ENCODE measurements at places on chromosomes 3 and 15.

DNA sequence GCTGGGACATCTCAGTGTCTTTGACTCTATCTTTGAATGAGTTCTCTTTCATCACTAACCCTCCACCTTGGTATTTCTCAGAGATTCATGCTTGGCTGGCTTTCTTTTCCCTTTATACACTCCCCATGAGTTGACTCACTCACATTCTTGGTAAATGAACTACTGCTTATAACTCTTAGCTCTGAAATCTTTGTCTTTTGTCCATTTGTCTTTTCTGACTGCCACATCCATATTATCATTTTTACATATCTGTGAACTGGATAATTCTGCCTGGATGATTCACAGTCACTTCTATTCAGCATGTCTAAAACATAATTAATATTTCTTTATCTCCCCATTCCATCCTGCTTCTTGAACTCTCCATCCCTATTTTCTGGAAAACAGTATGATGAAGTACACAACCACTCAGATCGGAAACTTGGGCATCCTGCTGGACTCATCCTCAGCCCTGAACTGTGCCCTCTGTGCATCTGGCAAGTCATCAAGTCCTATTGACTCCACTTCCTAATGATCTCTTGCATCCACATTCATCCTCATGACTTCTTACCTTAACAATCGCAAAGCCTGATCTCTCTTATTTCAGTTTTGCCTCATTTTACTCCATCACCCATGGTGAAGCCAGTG, 66.9 kb downstream of the KCNAB1 start:
- no peak for DNase-seq

GRCh38 chr15:44769521-44769920, 33.2 kb downstream of the TRIM69 start:
- no peak for DNase-seq

DNA sequence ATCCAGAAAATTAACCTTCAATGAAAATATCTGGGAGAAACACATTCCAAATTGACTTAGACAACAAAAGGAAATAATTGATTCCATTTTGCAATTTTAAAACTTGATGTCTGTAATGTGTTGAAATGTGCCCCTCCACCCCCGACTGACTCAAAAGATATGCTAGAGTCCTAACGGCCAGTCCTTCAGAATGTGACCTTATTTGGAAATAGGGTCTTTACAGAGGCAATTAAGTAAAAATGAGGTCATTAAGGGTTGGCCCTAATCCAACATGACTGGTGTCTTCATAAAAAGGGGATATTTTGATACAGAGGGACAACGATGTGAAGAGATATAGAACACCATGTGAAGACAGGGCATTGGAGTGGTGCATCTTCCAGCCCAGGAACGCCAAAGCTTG, 153.9 kb downstream of the PDZRN3 start:
- DNase-seq = no peak

DNA sequence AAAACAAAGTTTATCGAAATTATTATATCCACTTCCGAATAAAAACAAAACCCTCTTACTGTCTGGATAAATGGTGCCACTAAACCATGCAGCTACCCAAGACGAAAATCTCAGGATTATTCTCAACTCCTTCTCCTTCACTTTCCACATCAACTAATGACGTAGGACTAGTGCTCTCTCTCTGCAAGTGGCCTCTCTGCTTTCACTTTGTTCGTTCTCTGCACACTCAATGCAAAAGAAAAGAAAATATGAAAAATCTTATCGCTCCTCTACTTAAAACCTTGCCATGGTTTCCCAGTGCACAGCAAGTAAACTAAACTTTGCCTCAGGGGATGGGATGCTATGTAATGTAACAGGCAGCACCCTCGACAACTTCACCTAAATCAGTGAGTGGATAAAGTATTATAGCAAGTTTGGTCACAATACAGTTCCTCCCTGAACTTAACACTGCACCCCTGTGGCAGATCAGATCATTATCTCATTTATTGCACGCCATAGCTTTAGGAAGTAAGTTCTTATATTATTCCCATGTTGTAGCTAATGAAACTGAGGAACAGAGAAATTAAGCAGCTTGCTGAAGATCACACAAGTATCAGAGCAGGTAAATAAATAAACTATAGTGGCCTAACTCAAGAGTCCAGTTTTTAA, 262.7 kb upstream of the GADL1 start:
- no peak for DNase-seq

GRCh38 chr3:150216866-150217600, 191.1 kb upstream of the TSC22D2 start:
- DNase-seq = no peak

DNA sequence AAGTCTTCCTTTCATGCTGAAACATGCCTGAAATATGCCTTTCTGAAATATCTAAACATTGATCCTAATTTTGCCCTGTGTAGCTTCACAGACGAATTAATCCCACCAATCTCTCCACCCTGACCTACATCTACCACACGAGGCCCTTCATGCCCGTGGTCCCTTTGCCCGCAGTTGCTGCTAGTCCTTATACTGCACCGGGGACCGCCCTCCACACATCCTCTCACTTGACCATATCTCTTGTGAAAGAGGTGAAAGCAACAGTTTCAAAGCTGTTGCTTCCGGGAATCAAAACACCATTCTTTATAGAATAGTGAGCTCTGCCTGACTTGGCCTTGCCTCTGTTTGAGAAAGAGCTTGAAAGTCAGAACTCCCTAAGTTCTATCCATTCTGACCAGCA, 499.5 kb downstream of the NTRK3 start:
- no peak for DNase-seq

DNA sequence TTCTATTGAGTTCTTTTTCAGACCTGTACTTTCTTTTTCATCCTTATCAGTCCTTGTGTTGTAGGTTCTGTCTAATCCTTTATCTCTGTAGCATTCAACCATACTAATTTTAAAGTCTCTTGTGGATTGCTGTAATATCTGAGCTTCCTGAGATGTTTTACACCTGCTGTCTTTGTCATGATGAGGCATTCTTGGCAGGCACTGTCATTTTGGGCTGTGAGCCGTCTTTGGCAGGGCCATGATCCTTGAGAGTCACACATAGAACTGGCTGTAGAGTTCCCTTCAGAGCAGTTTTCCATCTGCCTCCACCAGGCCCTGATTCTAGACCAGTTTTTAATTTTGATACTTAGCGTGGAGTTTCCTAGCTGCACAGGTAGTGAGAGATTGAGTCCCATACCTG, 6.7 kb downstream of the EFCC1 start:
- DNase-seq = no peak

DNA sequence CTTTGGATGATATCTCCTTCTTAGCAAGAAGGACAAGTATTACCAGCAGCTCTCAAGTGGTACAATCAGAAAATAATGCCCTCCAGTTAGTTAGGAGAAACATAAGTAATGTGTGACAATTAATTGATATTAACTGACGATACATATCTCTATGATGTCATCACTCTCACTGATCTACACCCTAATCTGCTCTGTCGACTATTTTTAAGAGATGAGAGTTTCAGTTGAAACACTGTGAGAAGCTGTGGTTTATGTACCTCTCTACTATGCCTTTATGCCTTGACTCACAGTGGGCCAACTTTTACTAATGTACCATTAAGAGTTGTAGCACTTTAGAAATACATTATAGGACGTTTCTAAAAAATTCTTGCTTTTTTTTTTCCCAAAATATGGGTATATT, 8.6 kb downstream of the CEP152 start:
- no peak for DNase-seq

DNA sequence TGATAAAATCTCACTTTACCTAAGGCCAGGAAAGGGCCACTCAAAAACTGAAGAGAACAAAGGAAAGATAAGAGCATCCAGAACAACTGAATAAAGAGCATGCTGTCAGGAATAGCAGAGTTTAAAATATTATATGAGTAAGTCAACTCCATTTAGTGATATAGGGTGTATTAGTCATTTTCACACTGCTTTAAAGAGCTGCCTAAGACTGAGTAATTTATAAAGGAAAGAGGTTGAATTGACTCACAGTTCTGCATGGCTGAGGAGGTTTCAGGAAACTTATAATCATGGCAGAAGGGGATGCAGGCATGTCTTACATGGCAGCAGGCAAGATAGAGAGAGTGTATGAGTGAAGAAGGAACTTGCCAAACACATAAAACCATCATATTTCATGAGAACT, 778.0 kb upstream of the NECTIN3 start:
- no peak for DNase-seq

DNA sequence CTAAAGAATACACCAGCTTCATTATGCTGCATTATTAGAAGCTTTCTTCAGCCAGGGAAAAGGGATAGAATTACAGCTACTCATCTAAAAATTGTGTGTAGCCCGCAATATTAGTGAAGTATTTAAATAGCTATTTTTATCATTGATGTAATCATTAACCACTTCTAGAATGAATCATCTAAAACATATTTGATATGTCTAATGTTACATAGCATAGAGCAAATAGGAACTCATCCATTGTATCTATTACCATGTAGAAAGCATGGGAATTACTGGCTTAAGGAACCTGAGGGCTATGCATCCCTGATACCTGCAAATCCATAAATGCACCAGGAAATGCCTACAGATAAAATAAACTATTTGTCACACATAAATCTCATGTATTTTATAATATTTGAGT, 54.5 kb upstream of the VGLL3 start:
- DNase-seq = no peak

GRCh38 chr3:63478990-63479660, 173.3 kb upstream of the SNTN start:
- DNase-seq = no peak

- DNase-seq = no peak
Measured at GRCh38 chr3:119700269-119700919, 2.4 kb upstream of the CFAP91 start.

DNA sequence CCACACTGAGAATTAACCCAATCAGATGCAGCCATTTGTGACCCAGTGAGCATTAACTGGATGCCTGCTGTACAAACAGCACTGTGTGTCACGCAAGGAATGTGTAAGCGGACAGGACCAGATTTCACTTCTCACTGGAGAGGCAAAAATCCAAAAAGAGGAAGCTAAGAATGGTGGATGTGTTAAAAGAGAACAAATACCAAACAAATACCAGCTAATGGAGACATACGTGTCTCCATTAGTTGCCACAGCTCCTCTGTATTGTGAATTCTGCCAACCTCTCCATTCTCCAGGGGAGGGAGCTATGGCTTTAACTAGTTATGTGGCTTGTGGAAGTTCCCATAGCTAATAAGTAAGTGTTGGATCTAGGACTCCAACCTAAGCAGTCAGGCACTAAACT, 2.6 kb downstream of the LTF start:
- no peak for DNase-seq

- no peak for DNase-seq
Measured at GRCh38 chr3:180294282-180295027, 257.7 kb upstream of the PEX5L start.

GRCh38 chr15:85031944-85032558, 50.4 kb downstream of the PDE8A start:
- no peak for DNase-seq

Measured in femur (tissue), 1 donor.